ENCODE measurements at places on chromosomes 4 and X. TPM values are rescaled to one million over a fixed set of nuclear protein-coding genes. Genes with fewer than 3 reads are reported as not detected.

DNA sequence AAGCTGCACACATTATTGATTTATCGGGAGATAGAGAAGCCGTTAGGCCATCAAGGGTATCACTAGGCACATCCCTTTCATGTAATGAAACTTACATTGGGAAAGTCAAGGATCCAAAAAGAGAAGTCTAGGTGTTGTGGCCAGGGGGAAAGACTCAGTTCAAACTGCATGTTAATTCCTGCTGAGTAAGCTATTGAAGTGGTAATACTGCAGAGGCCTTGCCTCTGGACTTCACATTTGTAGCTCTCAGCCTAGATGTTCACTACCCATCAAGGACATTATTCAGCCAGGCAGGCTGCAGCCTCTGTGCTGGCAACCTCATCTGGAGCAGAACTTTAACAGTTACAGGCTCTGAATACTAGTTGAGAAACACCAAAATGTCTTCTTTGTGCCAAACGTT, 2094.5 kb upstream of the AGA start:
- no peak for DNase-seq

- DNase-seq: no peak
Observed at GRCh38 chr4:95129031-95129430, 371.3 kb downstream of the BMPR1B start.

GRCh38 chrX:30280428-30280827, 28.8 kb downstream of the NR0B1 start:
- no peak for DNase-seq

GRCh38 chr4:6121276-6121850, 79.0 kb downstream of the JAKMIP1 start:
- DNase-seq: no peak

DNA sequence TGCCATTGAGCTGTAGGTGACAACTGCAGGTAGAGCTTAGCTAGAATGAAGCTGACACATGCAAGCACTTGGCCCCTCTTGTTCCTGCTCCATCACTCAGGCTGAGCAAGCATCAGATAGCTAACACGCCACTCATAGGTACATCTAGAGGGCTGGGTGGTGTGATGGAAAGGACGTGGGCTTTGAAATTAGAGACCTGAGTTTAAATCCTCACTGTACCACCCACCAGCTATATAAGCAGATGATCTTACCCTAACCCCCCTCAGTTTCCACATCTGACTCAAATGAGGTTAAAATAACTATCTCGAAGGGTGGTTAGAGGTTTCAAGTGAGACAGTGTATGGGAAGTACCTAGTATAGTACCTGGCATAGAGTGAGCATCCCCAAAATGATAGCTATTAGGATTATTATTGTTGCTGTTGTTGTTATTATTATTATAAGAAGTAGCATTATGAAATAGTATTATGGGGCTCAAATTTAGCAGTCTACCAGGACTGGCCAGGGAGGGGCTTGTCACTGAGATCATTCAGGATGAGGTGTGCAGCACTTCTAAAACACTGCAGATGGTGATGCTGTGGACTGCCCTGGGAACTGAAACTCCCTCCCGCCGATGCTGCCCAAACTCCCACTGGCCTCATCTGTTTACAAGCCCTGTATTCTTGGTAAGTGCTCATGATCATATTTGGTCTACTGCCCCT, 59.0 kb downstream of the REELD1 start:
- no peak for DNase-seq

GRCh38 chr4:106329041-106329618, 12.8 kb downstream of the AIMP1 start:
- DNase-seq: no peak

DNA sequence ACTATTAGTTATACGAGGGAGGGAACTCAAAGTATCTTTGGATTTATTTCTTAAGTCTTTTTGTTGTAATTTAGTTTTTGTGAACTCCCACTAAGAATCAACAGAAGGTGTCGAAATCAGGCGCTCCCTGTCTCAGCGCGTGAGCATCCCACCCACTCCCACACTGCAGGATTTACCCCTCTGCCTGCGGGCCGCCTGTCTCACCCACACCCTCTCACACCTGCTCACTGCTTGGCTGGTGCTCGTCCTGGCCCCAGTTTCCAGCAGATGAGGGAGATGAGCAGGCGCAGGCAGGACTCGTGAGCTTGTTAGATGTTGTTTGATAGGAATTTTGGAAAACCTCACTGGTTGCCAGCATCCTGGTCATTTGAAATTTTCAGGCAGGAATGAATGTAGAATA, 20.8 kb upstream of the HGFAC start:
- no peak for DNase-seq

GRCh38 chr4:14926368-14926767, 75.9 kb upstream of the CPEB2 start:
- no peak for DNase-seq

- DNase-seq: no peak
Observed at GRCh38 chr4:159283696-159284095, 180.8 kb downstream of the RAPGEF2 start.

DNA sequence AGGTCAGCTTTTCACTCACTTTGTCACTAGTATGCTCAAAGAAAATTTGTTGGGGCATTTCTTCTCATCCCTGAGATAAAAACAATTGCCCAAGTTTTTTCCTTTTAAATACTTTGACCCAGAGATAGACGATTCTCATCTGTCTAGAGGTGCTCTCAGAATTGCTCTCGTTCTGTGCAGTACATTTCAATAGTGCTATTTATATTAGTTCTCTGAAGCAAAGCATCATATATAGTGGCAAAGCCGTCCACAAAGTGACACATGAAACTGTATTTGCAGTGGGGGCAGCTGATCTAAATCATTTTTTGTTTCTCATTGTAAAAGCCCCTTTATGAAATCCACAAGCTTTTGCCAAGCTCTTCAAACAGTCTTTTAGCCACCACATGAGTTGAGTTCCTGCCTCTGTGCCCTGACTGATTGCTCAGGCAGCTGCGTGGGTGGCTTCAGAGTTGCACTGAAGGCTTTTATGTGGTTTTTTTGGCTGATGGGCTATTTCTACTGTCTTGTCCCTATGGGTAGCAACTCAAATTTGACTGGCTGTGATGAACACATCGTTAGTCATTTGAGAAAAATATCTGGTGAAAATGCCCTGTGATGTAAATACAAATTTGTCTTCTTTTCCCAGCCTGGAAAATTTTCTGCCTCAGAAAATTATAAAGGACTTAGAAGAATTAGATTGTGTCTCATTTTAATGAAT, 119.1 kb upstream of the OTUD4 start:
- no peak for DNase-seq

- DNase-seq: no peak
Observed at GRCh38 chr4:52091801-52092200, 40.7 kb downstream of the SPATA18 start.

DNA sequence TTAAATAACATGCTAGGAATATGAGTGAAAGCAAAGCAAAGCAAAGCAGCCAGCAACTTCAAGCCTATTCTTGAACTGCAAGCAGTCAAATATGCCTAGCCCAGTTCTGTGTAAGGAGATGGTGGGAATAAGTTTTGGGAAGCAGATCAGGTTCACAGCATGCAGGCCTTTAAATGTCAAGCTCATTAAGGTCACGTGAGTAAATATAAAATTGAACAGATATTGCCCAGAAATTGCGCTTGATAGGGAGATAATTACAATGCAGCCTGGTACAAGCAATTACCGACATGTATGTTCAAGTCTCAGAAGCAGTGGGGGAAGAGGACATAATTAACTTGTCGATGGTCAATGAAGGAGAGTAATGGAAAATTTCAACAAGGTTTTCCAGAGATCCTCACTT, 6.0 kb downstream of the GNPDA2 start:
- no peak for DNase-seq

GRCh38 chrX:53241558-53241957, 16.6 kb upstream of the KDM5C start:
- DNase-seq: no peak

GRCh38 chr4:77446601-77447000, 159.0 kb upstream of the CXCL13 start:
- DNase-seq: no peak

DNA sequence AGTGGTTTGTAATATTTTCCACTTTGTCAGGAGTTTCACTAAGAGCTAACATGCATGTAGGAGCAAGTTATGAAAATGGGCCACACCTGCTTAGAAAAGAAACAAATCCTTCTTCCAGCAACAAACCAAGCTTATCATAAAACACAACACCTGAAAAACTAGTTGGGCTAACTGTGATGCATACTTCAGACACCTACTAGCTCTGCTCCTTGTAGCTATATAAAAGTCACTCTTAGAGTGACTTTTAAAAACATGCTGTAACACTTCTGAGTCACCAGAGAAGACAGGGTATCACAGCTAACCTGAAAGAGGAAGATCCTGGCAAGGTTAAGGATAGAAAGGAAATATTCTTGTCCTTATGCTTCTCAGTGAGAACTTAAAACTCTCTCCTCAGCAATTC, 3.6 kb upstream of the SLAIN2 start:
- DNase-seq: no peak

- peak; percentile 37 for DNase-seq
Observed at GRCh38 chr4:76087007-76087769, 12.7 kb downstream of the ART3 start.

DNA sequence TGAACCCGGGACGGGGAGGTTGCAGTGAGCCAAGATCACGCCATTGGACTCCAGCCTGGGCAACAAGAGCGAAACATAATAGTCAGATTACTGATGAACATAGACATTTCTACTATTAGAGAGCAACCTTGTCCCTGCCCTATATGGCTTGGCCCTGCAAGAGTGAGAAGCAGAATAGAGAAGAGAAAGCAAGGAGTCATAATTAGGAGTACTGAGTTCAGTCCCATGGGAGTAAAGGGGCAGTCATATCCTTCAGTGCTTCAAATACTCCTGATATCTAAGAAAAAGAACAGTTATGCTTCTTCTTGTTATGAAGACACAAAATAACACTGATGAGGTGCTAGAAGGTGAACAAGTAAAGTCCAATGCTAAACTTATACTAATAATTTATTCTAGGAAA, 33.8 kb downstream of the CLDN2 start:
- DNase-seq: no peak

- no peak for DNase-seq
Observed at GRCh38 chr4:2942037-2942531, 21.1 kb downstream of the NOP14 start.

The VCX gene
- not detected for total RNA-seq

The CC2D2A gene
- total RNA-seq: 3.8 TPM

The SMARCA1 gene
- total RNA-seq: 31.3 TPM

The S100G gene
- not detected for total RNA-seq

The COQ2 gene
- 13.6 TPM for total RNA-seq

The MAGEA9B gene
- total RNA-seq: not detected

The RTL5 gene
- 1.1 TPM for total RNA-seq

The MAGEB17 gene
- not detected for total RNA-seq

The IL3RA gene
- 1.7 TPM for total RNA-seq

The GEMIN8 gene
- total RNA-seq: 7.9 TPM

Data from liver (tissue), 10 donors.